Cortex of kidney (tissue), 1 donor: ENCODE measurements at places on chromosomes 3 and 15.

GRCh38 chr3:197443506-197443905, 112.3 kb downstream of the BDH1 start:
- no peak for DNase-seq

DNA sequence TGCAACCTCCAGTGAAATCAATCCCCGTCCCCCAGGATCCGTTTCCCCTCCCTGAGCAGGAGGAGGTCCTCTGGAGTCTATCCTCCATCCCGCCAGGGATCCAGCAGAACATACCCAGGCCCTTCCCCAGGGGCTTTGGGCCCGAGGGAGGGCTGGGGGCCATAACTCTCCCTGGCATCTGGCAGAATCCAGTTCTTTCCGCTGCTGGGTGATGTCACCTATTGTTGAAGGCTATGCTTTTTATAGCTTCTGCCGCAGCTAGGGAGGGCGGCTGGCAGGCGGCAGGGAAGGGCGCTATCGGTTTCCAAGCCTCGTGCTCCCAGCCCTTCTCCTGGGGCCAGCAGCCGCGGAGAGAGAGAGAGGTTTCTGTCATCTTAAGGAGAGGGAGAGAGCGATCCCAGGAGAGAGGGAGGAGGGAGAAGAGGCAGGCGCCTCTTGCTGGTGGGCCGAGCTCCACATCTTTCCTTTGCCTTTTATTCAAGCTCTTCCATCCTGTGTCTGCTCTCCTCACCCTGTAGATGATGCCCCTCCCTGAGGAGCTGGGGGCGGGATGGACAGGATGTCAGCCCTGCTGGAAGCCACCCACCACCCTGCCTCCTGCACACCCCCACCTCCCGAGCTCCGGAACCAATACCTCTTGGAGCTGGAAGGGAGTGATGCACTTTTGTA, 120.1 kb downstream of the ANP32A start:
- DNase-seq = no peak

DNA sequence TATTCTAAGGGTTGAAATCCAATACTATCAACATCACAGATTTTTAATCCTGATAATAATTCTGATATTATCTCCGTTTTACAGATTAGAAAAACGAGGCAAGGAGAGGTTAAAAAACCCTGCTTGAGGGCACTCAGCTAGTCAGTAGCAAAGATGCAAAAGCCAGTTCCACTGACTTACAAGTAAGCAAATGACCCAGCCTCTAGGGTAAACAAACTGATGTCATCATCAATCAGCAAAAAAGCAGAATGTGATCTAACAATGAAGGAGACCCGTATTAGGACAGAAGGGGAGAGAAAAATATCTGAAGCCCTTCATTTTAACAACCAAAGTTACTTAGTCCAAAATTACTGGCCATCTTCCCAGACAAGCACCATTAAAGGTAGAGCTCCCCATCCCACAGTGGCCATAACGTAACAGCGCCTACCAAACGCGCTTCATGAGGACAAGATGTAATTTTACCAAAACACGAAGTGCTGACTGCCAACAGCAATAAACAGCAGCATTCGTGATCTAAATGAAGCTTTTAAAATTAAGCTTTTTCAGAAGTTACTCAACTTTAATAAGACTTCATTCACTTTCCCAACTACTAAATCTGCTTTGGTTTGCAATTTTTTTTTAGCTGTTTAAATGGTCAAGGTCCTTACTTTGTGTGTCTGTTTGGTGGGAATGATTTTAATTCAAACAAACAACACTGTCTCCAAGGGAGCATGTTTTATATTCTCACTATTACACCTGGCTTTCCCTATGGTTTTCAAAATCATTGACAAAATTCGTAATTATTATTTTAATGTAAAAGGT, 176.6 kb downstream of the OSBPL10 start:
- DNase-seq = no peak

- no peak for DNase-seq
These were observed 87.6 kb downstream of the PDCD6IP start for GRCh38 chr3:33886015-33886414.

GRCh38 chr15:101176625-101177024, 75.2 kb downstream of the CHSY1 start:
- no peak for DNase-seq
